ENCODE measurements at places on chromosomes 1 and 21.
A peak's percentile ranks its signal among the peaks of the same experiment; 100 is the strongest.

DNA sequence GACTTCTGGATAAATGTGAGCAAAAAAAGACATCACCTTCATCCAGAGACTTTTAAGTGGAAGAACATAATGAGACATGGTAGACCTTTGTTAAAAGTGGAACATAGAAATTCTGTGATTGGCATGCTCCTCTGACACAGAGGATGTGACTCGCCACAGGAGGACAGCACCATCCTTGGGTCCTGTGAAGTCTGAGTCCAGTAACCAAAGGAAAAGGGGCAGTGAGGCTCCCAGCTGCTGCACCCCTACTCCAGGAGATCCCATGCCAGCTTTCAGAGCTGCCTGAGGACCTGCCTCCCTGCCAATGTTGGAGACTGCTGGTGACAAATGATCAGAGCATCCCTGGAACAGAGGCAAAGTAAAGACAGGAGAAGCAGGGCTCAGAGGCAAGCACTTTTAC lies 136.2 kb downstream of the BRINP2 start:
- DNase-seq: no peak

GRCh38 chr1:64220241-64220640 lies 16.8 kb downstream of the UBE2U start:
- no peak for DNase-seq

DNA sequence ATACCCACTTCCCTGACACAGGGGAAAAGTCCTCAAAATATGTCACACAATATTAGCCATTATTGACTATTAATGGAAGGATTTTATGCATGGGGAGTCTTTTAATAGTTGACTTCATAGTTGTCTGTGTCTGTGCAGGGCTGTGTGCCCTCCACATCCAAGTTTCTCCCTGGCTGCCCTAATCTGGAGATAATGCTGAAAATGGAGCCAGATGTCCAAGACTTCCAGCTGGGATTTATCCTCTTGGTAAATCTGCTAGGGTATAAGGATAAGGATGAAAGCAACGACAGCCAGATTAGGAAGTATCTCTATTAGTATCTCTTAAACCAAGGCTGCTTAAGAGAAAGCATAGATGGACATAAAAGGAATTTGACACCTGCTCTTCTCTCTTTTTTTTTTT lies 42.1 kb downstream of the CDK18 start:
- DNase-seq: no peak

- no peak for DNase-seq
These were observed 39.7 kb downstream of the NIPAL3 start for GRCh38 chr1:24455272-24455671.

GRCh38 chr1:169024800-169025271 lies 81.7 kb upstream of the ATP1B1 start:
- no peak for DNase-seq

GRCh38 chr1:156126043-156126629 lies 11.6 kb downstream of the LMNA start:
- DNase-seq: peak; percentile 76

GRCh38 chr1:2358651-2359640 lies 32.4 kb downstream of the MORN1 start:
- DNase-seq: no peak

DNA sequence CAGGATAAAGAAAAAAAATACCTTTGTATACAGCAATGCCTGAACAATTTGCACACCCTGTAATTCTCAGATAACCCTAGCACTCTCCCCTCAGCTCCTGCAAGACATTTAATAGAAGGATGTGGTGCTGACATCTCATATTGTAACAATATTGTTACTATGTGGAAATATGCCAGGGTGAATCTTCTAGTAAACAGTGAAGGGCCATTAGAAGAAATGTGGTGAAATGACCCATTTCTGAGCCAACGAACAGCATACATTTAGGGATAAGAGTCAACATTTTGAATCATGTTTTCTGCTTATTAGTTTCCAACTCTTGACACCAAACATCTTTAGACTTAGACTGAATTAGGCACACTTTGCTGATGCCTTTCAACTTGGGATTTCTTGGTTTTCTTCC lies 188.2 kb downstream of the KAZN start:
- DNase-seq: no peak

DNA sequence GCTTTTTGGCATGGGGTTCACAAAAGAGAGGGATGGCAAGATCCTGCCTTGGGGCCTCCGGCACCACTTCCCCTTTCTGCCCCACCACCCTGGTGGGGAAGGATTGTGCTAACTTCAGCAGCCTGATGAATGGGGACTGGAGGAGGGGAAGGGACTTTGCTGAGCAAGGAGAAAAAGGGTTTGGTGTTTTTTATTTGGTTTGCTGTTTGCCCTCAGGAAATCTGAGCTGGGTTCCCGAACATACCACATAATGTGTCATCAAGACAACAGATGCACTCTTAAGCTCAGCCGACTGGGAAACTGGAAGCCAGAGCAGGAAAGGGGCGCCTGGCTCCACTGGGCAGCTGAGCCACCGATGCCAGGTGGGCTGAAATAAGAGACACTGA lies 19.8 kb downstream of the OLFML2B start:
- no peak for DNase-seq

DNA sequence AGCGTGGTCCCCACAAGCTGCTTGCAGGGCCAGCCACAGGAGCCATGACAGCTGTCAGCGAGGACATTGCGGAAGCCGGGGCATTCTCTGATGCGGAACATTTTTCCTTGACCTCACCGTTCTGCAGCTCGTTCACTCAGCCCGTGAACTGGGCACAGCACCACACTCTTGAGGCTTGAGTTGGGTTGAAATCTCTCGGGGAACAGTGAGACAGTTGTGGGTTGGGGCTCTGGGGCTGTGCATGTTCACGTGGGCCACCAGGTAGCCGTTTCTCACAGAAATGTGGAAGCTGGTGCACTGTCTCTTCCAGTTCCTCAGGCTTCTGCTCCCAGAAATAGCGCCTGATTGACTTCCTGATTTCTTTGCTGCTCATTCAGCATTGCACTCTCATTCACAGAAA lies 69.8 kb downstream of the SPSB1 start:
- DNase-seq: no peak

- DNase-seq: no peak
These were observed 3.1 kb downstream of the PBX1 start for GRCh38 chr1:164562061-164562460.

GRCh38 chr1:99328171-99328570 lies 63.9 kb downstream of the PLPPR4 start:
- DNase-seq: no peak

DNA sequence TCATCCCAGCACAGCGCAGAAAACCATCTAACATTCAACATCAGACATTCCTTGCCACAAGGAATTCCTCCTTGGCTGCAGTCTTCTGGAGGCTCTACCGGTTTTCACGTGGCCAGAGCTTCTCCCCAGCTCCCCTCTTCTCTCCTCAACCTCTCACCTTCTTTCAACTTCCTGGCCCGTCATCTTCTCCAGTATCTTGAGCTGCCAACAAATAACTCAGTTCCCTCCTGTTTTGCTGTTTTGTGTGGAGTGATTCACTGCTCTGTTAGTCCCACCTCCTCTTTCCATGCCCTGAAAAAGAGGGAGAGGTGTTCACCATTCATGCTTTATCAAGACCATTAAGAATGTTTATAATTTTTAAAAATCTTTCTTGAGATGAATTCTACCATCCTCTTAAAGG lies 32.6 kb downstream of the PIGM start:
- DNase-seq: no peak

DNA sequence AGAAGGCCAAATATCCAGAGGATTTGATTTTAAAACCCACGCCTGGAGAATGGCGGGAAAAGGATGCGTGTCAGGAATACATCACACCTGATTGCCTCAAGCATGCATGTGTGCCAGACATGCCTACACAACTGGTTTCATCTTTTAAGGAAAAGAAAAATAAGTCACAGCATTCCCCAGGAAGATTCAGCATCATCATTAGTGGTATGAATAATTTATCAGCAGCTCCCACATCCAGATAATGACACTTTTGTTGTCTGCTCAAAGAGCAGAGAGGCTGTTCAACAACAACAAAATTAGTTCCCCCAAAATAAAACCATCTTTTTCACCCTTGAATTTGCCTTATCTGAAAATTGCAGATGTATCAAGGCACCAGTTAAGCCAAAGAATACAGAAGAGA lies 328.6 kb upstream of the C1orf87 start:
- no peak for DNase-seq

DNA sequence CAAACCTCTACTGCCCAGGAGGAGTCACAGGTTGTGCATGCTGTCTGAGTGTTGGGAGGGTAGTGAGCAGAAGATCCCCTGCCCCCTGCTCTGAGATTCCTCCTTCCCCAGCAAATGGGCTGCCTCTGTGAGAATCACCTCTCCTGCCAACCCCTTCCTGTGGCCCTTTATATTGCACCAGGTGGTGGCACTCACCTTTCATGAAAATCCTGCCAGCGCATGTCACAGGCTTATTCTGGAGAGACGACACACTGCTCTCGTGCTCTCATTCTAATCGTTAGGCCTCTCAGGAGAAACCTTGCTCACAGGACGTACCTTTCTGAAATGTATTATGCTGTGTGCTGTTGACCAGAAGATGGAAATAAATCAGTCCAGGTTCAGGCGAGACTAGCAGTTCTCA lies 113.7 kb downstream of the RGL1 start:
- DNase-seq: no peak

GRCh38 chr1:209227941-209228340 lies 355.6 kb upstream of the CAMK1G start:
- no peak for DNase-seq

DNA sequence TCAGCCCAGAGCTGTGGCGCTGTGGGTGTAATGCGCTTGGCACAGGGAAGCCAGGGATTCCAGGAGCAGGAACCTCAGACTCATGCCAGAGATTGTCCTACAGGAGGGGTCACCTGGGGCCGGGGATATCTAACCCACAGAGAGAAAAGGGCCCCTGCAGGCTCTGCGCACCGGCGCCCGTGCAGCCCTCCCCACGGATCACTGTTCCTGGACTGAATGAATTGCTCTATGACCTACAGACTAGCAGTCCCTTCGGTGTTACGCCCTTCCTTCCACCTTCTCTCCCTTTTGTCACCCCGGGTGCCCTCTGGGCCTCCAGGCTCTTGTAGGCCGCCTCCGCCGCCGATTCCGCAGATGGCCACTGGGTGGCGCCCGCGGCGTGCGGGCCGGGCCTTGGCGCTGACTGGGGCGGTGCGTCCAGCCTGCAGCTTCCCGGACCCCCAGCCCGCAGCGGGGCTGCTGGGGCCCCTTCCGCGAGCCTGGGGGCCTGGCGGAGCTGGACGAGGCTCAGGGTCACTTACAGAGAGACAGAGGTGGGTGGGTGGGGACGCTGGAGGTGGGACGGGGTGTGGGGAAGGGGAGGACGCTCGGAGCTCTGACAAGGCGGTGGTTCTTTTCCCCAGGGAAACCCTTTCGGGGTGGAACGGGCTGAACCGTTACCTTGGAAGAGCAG lies 101.3 kb downstream of the IER5 start:
- peak; percentile 18 for DNase-seq

GRCh38 chr1:226104671-226105121 lies 42.2 kb downstream of the H3-3A start:
- DNase-seq: no peak

GRCh38 chr1:181356505-181357340 lies 126.6 kb upstream of the CACNA1E start:
- DNase-seq: peak; percentile 3

DNA sequence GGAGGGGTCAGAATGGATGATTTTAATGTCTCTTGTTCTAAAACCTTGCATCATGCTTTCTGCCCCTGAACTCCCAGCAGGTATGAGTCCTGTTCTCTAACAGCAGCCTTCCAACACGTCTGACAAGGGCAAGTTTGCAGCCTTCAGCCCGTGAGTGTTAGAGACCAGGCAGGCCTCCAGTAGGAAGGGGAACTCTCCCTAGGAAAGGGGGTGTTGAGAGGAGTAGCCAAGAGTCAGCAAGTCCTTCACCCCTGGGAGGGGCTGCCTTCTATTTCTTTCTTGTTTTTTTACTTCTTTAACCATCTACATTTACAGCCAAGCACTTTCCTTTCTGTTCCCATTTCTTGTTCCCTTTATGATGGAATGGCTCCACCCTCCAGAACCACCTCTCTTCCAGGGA lies 14.2 kb downstream of the BATF3 start:
- no peak for DNase-seq

DNA sequence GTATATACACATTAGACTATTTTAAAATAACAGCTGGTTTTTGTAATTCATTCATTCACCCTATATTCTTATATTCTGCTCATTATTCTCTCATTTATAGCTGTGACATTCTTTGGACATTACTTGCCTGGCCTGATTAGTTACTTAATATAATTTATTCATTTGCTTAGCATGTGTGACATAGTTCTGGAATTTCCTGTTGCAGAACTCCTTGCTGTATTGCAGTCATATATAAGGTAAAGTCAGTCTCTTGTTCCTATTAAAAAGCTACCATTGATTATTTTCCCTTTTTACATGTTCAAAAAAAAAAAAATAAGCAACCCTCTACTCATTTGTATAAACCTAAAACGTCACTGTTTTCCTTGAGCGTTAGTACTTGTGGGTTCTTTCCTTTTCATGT lies 23.9 kb downstream of the GNAT2 start:
- DNase-seq: no peak

DNA sequence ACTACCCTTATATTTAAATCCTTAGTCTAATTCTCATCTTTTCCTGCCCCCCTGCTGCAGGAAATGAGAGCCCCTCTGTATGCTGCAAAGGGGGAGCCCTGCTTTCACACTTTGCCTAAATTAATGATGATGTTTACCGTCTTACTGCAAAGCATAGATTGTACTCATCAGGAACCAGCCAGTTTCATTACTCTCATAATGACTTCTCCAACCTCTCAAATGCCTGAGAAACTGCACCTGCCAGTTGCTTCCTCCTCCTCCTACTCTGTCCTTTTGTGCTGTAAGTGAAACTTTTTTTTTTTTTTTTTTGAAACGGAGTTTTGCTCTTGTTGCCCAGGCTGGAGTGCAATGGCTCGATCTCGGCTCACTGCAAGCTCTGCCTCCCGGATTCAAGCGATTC lies 101.7 kb downstream of the ADSS2 start:
- no peak for DNase-seq

GRCh38 chr1:21311016-21311415 lies 20.8 kb upstream of the ECE1 start:
- peak; percentile 56 for DNase-seq

- no peak for DNase-seq
These were observed 50.2 kb downstream of the RABGAP1L start for GRCh38 chr1:174209347-174210187.

DNA sequence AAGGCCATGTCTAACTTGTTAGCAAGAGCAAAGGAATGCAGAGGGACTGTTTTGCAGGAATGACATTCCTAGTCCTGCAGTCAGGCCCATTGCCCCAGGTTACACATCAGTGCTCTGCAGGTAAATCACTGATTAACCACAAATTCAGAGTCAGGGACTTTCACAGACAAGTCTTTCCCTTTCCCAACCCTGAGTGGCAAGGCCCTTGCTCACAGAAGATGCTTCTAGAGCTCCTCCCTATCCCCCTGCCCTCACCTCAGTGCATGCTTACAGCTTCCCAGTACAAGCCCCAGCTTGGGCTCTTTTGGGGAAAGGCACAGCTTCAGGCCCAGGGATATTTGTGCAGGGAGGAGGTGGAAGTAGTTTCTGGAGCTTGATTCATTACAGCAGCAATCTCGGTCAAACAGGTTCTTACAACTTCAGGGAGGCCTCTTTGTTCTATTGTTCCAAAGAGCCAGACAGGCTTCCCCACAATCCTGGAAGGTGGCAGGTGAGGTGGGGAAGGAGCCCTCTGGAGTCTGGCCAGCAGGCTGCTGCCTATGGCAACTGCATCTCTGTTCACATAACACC lies 53.9 kb downstream of the CASQ2 start:
- no peak for DNase-seq

All from substantia nigra (tissue), 51 donors.